NCI-H1694 (cell line): ENCODE measurements at places on chromosomes 11 and 22.
A peak's percentile ranks its signal among the peaks of the same experiment; 100 is the strongest.

DNA sequence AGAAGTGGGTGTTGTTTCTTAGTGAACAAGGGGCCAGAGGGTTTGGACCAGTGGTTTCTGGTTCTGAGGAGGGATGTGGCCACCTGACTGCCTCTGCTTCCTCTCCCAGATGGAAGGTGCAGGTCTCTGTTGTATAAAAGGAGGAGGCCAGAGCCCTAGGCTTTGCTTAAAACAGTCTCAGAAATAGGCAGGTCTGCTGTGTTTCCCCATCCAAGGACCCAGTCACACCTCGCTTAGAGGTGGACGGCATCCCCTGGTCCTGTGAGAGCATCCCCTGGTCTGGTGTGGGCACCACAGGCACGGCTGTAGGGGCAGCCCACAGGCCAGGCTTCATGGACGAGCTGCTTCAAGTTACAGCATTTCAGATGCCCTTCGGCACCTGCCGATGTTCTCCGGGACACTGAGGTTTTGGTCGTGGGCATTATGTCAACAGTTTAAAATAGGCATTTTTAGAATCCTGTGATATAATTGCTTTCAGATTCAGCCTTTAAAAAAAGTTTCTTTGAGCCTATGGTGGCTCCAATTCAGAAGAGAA, 45.7 kb upstream of the SHANK2 start:
- DNase-seq: no peak

GRCh38 chr22:50469377-50470305, 5.2 kb downstream of the SBF1 start:
- DNase-seq: peak; percentile 76

DNA sequence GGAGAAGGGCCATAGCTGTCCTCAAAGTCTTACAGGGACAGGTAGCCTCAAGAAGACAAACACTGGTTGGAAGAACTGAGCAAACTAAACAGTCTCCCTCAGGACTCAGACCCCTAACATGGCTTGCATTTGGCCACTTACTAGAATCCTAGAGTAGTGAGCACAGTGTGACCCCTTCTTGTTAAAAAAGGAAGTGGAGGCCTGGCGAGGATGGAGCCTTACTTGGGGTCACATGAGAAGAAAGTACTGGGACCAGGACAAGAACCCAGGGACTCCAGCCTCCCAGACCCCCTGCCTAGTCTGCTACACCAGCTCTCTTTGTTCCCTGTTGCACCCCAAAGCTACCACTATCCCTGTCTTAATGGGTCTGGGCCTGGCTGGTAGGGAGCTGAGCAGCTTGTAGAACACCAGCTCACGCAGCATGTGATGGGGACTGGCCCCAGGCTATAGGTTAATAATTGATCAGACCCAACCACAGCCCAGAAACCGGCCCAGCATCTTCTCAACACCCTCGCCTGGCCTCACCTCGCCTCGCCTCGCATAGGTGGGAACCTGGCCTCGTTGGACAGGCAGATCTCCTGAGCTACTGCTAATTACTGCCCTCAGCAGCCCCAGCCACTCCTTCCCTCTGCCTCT, 17.6 kb downstream of the DGAT2 start:
- DNase-seq: no peak

- no peak for DNase-seq
Measured at GRCh38 chr11:21768388-21768787, 424.5 kb upstream of the ANO5 start.

- no peak for DNase-seq
Measured at GRCh38 chr11:134634897-134635831, 223.1 kb upstream of the B3GAT1 start.

DNA sequence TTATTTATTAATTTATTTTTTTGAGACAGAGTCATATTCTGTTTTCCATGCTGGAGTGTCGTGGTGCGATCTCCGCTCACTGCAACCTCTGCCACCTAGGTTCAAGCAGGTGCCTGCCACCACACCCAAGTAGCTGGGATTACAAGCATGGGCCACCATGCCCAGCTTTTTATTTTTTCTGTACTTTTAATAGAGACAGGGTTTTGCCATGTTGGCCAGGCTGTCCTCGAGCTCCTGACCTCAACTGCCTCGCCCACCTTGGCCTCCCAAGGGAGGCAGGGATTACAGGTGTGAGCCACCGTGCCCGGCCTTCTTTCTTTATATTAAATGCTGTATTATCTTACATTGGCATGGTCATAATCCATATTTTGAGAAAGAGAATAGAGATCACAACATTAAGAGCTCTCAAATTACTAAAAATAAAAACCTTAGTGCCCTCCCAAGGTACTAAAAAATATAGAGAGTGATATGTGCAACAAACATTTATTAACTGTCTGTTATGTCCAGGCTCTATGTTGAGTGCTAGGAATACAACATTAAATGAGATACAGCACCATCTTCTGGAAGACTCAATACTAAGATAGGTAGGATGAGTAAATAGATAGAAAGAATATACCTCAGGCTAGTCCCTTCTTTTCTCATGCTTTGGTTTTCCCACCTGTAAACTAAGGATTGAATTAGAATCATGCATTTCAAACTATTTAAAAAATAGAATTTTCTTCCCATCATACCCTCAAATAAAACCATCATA, 84.1 kb downstream of the BBOX1 start:
- no peak for DNase-seq

DNA sequence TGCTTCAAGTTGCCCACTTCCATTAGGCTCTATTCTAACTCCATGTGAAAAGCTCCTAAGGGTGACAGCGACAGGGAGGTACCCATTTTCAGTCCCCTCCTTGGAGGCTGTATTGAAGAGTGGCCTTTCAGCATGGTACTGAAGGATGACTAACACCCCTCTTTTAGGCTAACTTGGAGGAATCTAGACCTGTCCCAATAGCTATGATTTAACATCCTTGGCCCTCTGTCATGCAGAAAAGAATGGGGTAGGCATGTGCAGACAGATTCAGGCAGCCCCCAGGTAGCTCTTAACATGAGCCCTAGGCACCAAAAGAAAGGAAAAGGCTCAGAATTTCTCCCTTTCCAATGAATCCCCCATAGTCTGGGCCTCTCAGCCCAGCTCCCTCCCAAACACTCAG, 89.3 kb upstream of the AMOTL1 start:
- no peak for DNase-seq

DNA sequence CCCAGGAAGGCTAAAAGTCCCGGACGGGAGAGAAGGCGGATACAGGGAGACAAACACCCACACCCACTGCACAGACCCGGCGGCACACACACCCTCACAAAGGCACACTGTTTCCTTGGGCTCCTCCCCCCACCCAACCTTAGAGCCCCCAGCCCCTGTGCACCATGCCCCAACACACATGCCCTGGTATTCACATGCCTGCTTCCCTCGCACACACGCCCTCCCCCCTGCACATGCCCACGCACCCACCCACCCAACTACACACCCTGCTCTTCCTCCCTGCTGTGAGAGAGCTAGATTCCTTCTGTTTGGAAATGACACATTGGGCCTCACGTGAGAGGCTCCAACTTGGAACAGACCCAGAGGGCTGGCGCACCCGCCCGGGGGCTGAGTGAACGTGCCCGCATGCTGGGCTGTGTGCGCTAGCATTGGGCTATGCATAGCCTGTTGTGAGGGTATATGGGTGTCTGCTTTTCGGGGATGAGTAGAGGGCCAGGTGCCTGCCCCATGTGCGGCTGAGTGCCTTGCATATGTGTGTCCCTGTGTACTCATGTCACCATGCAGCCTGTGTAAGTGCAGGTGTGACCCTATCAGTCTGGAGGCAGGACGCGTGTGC, 518 bp upstream of the CHRM1 start:
- DNase-seq: peak; percentile 60

GRCh38 chr22:39565414-39565944, 5.1 kb upstream of the CACNA1I start:
- no peak for DNase-seq

DNA sequence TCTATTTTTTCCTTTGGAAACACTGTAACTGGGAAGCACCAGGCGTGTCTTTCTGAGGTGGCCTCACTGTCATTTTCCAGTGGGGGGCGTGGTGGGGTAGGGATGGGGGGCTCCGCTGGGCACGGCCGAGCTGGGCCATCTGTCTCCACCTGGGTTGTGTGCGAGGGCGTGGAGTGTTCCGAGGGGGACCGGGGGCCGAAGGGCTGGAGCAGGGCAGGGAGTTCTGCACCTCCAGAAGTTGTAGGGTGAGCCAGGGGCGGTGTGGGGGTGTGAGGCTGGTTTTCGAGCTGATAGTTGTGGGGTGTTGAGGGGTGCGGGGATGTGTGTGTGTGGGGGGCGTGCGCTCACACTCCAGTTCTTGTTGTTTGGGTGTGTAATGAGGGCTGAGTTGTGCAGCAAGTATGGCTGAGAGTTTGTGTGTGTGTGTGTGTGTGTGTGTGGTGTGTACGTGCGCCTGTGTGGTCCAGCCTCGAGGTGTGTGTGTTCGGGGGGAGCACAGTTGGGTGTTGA, 10.8 kb downstream of the YPEL4 start:
- DNase-seq: no peak

DNA sequence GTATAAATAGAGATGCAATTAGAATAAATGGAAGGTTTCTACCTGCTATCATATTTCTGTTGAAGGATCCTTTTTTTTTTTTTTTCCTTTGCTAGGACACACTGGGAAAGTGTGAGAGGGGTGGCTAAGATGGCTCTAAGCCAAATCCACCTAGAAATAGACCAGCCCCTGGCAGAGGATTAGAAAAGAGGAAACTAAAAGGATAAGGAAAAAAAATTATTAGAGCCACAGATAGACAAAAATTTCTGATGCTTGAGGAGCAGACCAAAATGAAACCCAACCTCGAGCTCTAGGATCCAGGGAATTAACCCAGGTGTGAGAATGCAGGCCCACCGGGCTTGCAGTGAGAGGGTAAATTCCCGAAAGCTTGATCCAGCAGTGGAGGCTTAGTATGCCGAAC, 262.3 kb downstream of the CADM1 start:
- DNase-seq: no peak

- no peak for DNase-seq
Measured at GRCh38 chr11:13140028-13140870, 131.1 kb downstream of the RASSF10 start.

DNA sequence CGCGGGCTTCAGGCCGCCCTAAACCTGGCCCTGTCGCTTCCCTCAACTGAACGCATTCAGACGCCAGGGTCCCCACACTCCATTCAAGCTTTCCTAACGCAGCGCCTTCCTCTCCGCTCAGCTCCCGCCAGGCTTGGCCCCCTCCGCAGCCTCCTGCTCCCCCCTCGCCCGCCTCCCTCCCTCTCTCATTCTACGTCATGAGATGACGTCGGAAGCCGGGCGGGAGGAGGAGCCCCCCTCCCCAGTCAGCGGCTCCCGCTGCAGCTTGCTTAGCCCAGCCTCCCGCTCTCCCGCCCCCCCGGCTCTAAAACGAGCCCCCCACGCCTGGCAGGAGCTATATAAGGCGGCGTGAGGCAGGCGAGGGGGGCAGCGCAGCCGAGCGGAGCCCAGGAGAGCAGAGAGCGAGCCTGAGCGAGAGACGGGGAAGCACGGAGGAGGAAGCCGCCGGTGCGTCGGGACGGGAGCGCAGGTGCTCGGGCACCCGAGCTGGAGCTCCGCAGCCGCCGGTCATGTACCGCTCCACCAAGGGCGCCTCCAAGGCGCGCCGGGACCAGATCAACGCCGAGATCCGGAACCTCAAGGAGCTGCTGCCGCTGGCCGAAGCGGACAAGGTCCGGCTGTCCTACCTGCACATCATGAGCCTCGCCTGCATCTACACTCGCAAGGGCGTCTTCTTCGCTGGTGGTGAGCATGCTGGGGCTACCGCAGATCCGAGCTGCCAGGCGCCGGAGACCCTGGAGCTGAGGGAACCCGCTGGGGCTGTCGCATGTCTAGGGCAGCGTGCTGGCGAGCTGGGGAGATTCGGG, at the start of gene NPAS4:
Gene NPAS4 (plus strand): TSS at position 365 of the 806 bp plus-strand sequence. CDS start 145 bp downstream, at position 510.
- DNase-seq: no peak

DNA sequence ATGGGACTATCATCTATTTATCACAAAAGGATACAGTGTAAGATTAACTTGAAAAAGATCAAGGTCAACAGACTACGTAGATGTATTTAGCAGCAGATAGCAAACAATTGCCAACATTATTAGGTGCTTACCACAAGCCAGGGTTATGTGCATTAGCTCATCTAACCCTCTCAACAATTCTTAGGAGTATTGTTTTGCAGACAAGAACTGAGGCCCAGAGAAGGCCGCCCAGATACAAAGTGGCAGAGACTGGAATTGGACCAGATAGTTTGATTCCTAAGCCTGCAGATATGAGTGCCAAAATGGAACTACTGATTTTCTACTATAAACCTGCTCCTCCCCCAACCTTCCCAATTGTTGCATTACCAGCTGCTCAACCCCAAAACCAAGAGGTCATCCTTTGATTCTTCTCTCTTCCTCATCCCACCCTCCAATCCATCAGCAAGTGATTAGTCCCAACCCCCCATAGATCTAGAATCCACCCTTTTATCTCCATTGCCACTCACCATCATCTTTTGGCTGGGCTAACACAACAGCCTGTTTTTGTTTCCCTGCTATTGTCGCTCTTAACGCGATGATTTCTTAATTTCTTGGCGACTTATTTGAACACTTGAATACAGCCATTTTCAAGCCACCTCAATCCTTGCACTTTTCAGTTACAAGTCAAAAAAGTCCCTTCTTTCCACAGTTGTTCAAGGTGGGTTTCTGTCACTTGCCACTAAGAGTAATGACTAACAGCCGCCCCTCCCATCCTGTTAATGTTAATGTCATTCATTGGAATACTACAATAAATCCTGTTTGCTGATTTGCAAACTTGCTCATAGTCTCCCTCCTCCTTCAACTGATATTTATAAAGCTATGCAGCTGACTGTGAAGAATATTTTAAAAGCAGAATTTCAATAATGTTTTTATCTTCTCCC, 2.7 kb downstream of the TMEM123 start:
- no peak for DNase-seq

- DNase-seq: no peak
Measured at GRCh38 chr22:49507607-49508292, 319.9 kb downstream of the BRD1 start.

GRCh38 chr11:12163181-12163941, 53.0 kb downstream of the MICAL2 start:
- no peak for DNase-seq

DNA sequence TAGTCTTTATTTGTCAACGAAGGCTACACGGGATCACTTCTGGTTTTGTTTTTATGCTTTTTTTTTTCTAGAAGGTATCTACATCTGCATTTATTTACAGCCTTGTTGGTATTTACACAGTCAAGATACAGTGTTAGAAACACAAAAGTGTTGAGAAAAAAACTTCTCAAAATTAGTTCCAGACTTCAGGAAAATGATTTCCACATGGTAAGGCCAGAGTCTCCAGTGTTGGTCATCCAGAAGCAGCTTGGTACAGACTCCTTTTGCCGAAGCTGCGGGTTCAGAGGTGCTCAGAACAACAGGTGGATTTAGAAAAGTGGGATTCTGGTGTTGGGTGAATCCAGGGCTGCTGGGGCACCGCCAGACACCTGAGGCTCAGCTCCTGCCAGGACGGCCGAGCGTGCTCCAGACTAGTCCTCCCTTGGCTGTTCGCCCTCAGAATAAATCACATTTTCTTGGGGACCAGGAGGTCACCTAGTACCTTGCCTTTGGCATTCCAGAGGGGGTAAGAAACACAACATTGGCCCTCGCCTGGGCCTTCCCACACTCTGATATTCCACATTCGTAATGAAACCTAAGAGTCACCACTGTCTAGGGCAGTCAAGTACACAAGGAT, 78.7 kb upstream of the NARS2 start:
- no peak for DNase-seq

GRCh38 chr11:107707215-107707671, 4.6 kb downstream of the SLN start:
- DNase-seq: no peak
